ENCODE measurements at places on chromosomes 1 and 21.

DNA sequence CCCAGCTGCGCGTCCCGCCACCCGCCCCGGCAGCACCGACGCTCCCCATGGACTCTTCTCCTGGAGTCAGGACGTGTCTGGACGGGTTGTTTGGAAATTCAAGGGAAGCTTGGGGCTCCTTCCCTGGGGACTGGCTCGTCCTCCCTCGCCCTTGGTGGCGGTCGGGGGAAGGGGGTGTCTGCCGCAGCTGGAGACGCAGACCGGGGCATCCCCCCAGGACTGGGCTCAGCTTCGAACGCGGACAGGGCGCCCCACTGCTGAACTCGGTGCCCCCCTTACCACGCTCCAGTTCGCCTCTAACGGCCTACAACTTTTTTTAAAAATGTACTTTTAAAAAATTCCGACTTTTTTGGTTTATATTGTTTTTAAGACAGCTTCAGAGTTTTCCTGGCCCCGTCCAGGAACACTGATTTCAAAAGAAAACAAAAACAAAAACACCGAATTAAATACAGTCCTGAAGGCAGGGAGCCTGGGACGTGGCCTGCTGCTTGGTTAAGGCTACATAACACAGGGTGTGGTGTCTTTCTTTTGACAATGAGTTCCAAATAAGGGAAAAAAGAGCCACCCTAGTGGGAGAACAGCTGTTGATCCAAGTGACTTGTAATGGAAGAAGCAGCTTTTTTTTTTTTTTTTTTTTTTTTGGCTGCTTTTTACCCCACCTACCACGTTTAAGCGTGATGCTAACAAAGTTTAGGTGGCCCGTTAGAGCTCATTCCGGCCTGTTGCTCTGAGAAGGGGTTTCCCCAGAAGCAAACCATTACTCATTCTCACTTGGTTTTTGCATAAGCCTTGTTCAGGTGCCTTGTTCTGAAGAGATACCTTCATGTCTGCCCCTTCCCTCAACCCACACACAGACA is 862 bp upstream of the DIPK1A start:
- DNase-seq = peak; percentile 83

GRCh38 chr1:37922767-37923550 is 23.9 kb downstream of the INPP5B start:
- no peak for DNase-seq

GRCh38 chr1:76176000-76176399 is 101.5 kb downstream of the ST6GALNAC3 start:
- no peak for DNase-seq

GRCh38 chr1:167737169-167737568 is 15.4 kb downstream of the MPZL1 start:
- DNase-seq = no peak

All from mammary epithelial cell (primary cell).